Osteoblast (primary cell): ENCODE measurements at places on chromosomes 12 and 14. TPM values are rescaled to one million over a fixed set of nuclear protein-coding genes. Genes with fewer than 3 reads are reported as not detected.

- DNase-seq, result peak; percentile 4
Observed at GRCh38 chr12:6560501-6561205, 4.8 kb upstream of the IFFO1 start.

GRCh38 chr14:104387022-104388010 lies 192.2 kb upstream of the C14orf180 start:
- DNase-seq, result peak; percentile 77

SGPP1 gene
- 38.0 TPM in 2 replicates for total RNA-seq

DNA sequence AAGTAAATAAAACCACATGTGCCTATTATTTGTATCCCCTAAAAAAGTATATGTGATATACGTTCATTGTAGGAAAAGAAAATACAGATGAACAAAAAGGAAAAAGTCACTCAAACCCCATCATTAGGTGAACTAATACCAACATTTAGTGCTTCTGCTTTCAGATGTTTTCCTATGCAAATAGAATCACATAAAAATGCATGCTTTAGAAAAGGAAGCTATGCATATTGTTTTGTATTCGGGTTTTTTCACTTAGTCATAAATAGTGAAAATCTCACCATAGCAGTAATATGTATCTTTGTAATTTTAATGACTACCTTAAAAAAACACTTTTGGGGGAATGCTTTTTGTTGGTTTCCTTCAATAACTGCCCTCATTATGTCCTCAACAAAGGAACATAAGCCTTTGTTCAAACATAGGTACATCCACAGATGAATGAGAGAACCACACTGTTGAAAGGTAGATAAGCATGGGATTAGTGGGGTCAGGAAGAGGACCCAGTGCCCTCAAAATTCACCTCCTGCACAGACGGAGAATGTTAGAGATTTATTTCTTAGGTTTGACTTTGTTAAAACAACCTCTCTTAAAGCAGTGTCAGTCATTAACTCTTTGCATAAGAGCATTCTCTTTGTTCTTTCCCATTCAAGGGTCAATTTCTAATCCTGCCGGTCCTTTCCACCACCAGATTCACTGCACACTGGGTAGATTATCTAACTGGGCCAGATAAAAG lies 6.5 kb downstream of the AMDHD1 start:
- no peak for DNase-seq

DNA sequence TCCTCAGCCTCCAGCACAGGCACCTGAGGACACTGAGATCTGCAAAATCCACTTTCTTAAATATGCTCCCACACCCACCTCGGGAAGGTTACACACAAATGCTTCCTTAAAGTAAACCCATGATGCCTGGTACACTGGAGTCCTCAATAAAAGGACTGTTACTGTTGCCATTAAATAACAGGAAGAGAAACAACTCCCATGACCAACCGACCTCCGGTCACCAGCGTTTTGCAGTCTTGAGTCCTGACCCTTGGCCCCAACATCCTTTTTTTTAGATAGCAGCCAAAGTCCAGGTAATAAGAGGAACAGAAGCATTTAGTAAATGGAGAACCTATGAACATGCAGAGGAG lies 42.4 kb downstream of the ITPK1 start:
- peak; percentile 59 for DNase-seq

- no peak for DNase-seq
Observed at GRCh38 chr14:49310298-49310697, 275.9 kb downstream of the RPS29 start.

DNA sequence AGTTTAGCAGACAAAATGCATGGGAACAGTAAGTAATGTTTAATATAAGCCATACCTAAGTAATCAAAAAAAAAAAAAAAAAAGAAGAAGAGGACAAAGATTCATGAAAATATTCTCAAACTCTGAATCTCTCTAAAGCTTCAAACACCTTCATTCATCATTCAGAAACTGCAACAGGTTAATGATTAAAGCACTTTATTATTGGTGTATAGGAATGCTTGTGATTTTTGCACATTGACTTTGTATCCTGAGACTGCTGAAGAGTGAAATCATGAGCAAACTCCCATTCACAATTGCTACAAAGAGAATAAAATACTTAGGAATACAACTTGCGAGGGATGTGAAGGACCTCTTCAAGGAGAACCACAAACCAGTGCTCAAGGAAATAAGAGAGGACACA lies 278.4 kb upstream of the DCN start:
- DNase-seq, result no peak

KIF5A gene
- total RNA-seq, result 0.29 and 0.36 TPM in 2 replicates
